Naive thymus-derived CD8-positive, alpha-beta T cell (primary cell): ENCODE measurements at places on chromosomes 11 and 22.

DNA sequence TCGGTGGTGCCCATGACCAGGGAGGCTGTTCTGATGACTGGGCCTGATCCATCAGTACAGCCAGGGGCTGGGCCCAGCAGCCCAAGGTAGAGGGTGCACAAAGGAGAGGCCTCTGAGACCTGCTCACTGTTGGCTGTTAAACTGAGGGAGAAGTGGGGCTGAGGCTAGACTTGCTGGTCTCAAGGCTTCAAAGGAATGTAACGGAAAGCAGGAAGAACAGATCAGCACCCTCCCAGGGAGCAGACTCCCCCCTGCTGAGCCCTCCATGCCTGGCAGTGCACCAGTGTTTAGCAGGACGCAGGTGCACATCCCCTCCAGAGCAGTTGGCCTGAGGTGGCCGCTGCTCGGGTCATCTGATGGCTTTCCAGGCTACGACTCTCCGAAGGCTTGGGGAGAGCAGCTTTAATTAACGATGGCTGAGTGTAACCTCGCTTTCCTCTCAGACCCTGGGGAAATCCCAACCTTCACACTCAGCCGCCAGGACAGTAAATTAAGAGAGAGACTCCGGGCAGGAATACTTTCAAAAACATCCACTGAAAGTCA lies 255.7 kb upstream of the NARS2 start:
- DNase-seq = no peak

DNA sequence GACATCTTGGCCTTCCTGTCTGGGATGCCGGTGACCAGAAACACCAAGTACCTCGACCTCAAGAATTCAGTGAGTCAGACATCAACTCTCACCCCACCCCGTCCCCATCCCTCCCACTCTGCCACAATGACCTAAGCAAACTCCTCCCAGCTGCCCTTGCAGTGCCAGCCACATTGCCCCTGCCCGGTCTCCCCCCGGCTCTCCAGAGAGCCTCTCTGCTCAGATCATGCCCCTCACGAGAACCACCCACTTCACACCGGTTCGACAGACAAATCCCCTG lies 23.6 kb upstream of the MYRF start:
- DNase-seq = no peak

- no peak for DNase-seq
These were observed 6.1 kb upstream of the PNPLA3 start for GRCh38 chr22:43917521-43917920.

GRCh38 chr22:20576445-20576816 lies 69.0 kb downstream of the MED15 start:
- no peak for DNase-seq

DNA sequence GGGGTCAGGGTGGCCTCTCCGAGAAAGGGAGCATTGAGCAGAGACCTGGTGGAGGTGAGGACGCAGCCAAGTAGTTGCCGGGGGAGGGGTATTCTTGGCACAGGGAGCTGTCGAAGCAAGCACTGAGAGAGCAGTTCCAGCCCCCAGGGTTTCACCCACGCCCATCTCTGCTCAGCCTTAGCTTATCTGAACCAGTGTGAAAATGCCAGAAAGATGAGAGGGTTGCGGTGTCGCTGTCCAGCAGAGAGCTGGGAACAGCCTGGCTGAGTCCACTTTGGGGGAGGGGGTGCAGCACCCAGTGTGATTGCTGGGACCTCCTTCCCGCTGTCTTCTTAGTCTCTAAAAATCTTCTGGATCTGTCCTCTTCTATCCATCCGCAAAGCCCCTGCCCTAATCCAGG lies 123.3 kb upstream of the TBCEL start:
- no peak for DNase-seq

- no peak for DNase-seq
These were observed 351.1 kb downstream of the BUD13 start for GRCh38 chr11:116421529-116422185.

DNA sequence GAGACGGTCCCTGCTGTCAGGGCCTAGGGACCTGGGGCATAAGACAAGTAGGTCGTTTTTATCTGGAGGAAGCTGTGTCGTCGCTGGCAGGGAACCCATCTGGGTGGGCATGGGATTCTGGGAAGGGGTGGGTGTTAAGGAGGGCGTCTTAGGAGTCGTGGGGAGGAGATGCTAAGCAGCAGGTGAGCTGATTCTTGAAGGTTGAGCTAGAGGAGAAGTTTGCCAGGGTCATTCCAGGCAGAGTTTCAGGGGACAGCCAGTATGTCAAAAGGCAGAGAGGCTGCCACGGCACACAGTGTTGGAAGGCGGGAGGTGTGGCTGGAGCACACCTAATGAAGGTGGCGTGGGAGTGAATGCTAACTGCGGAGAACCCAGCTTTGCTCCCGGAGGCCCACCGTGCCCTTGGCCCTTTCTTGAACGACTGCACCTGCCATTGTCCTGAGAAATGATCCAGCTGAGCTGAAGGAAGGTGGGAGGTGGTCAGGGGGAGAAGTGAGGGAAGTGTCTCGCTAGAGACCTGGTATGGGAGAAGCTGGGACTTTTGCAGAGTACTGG lies 1.3 kb downstream of the FAM118A start:
- DNase-seq = no peak

DNA sequence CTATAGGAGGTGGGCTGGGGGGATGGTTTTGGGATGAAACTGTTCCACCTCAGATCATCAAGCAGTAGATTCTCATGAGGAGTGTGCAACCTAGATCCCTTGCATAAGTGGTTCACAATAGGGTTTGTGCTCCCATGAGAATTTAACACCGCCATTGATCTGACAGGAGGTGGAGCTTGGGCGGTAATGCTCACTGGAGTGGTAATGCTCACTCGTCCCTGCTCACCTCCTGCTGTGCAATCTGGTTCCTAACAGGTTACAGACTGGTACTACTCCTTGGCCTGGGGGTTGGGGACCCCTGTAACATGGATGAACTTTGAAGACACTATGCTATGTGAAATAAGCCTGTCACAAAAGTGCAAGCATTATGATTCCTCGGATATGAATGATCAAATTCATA lies 87.0 kb upstream of the CLNS1A start:
- no peak for DNase-seq

GRCh38 chr11:69058511-69059270 lies 10.0 kb downstream of the TPCN2 start:
- no peak for DNase-seq

- DNase-seq = no peak
These were observed 97.5 kb upstream of the ALX4 start for GRCh38 chr11:44407211-44407996.

DNA sequence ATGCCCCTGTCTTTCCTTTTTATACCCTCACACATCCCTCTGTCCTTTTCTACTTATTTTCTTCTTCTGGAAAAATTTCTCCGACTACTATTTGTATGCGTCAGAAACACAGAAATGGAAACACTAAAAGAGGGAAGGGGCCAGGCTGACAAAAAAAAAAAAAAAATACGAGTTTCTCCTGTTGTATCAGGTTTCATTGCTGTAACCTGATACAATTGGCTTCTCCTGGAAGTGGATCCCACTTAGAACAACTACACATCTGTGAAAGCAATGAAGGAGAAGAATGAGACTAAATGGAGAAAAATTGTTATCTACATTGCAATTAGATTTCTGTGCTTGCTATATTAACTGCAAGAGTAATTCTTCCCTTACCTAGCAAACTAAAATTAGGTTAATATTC lies 393.9 kb downstream of the GUCY1A2 start:
- DNase-seq = no peak

DNA sequence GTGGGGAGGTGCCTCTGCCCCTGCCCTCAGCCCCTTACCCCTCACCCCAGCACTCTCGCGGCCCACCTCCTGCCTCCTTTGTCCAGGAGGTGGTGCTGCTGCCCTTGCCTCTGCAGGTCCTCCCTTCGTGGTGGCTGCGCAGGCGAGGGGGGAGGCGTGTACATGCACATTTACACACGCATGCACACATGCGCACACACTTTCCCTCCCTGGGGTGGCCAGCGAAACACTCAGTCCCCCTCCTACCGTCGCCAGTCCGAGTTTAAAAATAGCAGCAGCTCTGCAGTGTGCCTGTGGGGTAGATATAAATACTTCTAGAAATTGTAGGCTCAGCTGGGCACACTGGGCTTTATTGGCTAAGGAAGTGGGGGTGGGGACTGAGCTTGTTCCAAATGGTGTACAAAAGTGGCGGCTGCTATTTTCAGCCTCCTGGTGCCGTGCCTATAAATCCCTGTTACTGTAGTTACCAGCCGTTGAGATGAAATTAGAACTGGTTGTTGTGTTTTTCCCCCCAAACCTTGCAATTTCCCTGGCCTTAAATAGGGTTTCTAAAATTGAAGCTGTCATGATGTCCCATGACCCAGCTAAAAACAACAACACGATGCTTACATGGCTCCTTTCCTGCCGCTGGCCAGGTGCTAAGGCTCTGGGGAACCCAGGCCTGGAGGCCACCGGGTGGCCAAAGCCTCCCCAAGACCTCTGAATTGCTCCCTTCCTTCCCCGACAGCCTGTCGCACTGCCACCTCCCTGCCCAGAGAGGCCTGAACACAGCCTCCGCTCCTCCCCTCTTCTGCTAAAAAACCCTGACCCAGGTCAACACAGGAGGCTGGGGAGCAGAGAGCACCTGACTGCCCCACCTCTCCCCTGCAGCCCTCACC lies 12.4 kb downstream of the PICK1 start:
- DNase-seq = no peak

GRCh38 chr11:111602865-111603610 lies 789 bp downstream of the SIK2 start:
- peak; percentile 28 for DNase-seq

- DNase-seq = peak; percentile 16
These were observed 5.1 kb downstream of the CARS1 start for GRCh38 chr11:3052109-3052479.

DNA sequence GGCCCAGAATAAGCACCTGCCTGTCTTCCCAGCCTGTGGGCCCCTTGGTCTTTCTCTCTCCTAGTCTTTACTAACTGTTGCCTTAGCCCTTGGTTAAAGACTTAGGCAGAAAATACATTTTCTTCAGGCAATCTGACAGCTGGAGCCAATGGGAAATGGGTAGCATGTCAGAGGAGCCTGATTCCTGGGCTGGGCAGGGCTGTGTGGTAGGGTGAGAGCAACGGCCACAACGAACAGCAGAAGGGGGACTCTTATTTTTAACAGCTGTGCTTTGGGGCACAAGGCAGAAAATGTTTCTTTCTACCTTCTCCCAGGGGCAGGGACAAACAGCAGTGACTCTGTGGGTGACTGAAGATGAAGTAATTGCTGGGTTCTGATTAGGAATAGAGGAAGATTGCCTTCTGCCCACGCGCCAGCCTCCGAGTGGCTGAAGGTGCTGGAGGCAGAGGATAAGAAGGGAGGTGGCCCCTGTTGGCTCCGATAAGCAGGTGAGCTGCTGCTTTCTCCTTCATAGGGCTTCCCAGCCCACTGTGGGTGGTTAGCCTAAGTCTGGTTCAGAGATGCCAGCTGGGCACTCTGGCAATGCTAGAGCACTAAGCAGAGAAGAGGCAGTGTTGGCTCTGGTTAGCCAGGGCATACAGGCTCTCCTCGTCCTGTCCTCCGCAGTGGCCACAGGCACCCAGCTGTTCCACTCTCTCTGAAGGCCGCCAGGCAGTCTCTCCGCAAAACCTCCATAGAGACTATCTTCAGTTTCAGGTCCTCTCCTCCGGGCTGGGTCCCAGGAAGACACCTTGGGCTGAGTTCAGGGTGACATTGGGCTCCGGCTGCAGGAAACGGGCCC lies 1.5 kb downstream of the YPEL4 start:
- no peak for DNase-seq

- no peak for DNase-seq
These were observed 31.7 kb upstream of the P2RY2 start for GRCh38 chr11:73186294-73186850.

- no peak for DNase-seq
These were observed 14.3 kb downstream of the TTC38 start for GRCh38 chr22:46281866-46282678.

GRCh38 chr11:21567645-21568290 lies 625.1 kb upstream of the ANO5 start:
- DNase-seq = no peak

GRCh38 chr11:102522312-102523188 lies 8.0 kb downstream of the MMP7 start:
- no peak for DNase-seq

DNA sequence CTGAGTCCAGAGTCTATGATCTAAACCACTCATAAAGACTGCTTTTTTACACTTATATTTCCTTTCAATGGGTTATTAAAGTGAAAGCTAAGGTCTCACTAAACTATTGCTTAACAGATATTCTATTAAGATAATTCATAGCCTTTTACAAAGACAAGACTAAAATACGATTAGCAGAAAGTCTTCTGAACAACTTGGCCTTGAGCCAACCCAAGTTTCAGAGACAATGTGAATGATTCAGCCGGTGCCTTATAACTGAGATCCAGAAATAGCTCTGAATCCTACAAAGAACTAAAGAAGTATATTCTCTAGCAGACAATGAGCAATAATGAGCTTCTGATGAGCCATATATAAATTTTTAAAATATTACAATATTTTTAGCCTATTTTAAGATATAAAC lies 41.5 kb upstream of the CARD18 start:
- no peak for DNase-seq

DNA sequence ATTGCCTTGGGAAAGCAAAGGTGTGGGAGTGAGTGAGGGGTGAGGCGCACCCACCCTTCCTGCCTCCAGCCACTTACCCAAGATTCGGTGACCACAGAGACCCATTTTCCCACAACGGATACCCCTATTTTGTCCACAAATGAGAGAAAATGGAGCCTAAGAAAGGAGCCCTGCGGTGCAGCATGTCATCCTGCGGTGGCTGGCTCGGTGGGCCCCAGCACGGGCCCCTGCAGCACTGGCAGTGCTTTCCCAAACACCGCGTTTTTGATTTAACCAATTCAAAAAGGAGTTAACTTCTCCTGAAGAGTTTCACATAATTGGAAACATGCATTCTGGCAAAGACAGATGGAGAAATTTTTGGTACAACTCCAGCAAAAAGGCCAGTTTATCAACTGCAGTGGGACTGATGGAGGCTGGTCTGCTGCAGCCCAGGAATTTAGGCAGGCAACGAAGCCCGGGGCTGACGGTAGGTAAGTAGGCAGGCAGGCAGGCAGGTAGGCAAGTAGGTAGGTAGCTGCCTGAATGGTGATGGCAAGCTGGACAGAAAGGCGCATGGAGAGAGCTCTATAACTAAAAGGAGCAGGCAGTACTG lies 84.2 kb downstream of the FDX1 start:
- DNase-seq = no peak

GRCh38 chr11:95790933-95791708 lies 823 bp downstream of the CEP57 start:
- peak; percentile 78 for DNase-seq

GRCh38 chr22:37260901-37261336 lies 16.9 kb upstream of the RAC2 start:
- DNase-seq = no peak

GRCh38 chr11:133723056-133723455 lies 122.3 kb downstream of the SPATA19 start:
- no peak for DNase-seq

- peak; percentile 54 for DNase-seq
These were observed 14.2 kb upstream of the MUC6 start for GRCh38 chr11:1050581-1051355.

GRCh38 chr11:67248653-67249052 lies 17.6 kb upstream of the GRK2 start:
- DNase-seq = no peak

GRCh38 chr11:88345949-88346348 lies 8.4 kb upstream of the CTSC start:
- DNase-seq = no peak
